ENCODE measurements at places on chromosomes 7 and 10.
A peak's percentile ranks its signal among the peaks of the same experiment; 100 is the strongest.

GRCh38 chr7:1532456-1533254, 2.2 kb downstream of the MAFK start:
- DNase-seq = peak; percentile 43

GRCh38 chr7:75688200-75689136, 50.3 kb downstream of the HIP1 start:
- no peak for DNase-seq

DNA sequence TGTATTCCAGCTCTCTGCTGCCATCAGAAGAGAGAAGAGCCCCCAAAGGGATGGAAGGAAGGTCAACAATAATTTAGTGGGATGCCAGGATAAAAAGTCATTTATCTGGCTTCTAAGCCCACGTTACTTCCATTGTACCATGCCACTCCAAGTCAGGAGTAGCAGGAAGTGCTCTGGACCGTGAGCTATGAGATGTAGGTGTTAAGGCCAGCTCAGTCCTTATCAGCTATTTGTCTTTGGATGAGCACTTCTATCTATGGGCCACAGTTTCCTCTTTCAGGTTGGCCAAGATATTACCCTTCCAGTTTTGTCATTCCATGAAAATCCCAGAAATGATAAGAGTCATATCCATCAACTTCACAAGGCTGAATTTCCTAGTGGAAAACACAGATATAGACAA, 119.4 kb upstream of the CACUL1 start:
- DNase-seq = no peak

- no peak for DNase-seq
Measured at GRCh38 chr7:48380921-48381320, 209.7 kb downstream of the ABCA13 start.

GRCh38 chr7:87456247-87456646, 19.2 kb downstream of the ABCB4 start:
- no peak for DNase-seq

- DNase-seq = peak; percentile 34
Measured at GRCh38 chr10:89351412-89351779, 23.6 kb downstream of the IFIT3 start.

GRCh38 chr10:118851062-118852035, 96.6 kb upstream of the CACUL1 start:
- no peak for DNase-seq

- DNase-seq = no peak
Measured at GRCh38 chr10:114471906-114472876, 67.9 kb upstream of the AFAP1L2 start.

DNA sequence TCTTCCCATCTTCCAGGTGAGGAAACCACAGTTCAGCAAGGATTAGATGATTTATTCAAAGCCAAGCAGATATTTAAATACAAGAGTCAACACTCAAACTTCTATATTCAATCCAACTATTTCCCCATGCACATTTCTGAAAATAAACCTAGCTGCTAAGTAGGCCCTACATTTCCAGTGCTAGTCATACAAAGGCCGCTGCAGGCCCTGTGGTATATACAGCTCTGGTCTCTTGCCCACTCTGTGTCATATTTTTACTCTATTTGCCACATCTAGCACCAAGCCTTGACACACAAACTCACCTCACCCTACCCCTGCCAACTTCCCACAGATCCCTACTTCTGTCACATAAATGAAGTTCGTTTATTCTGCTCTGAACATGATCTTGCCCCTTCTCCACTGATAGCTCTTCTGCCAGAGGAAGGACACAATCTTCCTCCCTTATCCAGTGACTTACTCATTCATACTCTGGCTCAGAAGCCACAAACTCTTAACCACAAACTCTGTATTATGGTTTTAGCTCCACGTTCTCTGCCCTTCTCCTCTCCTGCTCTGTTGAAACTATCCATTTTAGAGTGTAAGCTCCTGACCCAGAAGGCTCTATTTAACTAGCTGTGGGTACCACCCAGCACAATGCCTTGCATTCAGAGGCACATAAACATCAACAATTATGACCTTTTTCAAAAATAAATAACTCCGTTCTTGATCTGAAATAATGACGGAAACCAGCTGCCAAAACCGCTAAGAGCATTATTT, 180.7 kb downstream of the CPEB3 start:
- no peak for DNase-seq

DNA sequence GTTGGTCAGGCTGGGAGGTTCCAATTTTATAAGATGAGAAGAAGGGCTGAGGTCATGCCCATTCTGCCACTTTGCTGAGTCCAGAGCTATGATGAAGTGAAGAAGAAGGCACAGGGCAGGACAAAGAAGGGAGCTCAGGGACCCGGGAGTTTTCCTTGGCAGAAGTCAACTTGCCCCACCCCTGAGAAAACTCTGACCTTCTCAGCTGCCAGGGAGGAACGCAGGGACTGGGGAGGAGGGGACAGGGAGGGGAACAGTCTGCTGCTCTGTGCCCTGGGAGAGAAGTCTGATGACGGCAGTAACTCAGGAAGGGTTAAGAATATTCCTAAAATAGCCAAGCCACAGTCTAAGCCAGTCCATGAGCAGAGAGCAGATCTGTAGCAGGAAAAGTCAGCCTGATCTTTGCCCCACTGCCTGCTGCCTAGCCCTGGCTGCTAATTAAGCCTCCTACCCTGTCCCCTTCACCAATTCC, 11.7 kb downstream of the ADIRF start:
- DNase-seq = no peak

GRCh38 chr10:77391605-77392235, 245.9 kb downstream of the KCNMA1 start:
- DNase-seq = peak; percentile 2
